Glomerular endothelial cell (primary cell): ENCODE measurements at places on chromosomes 16 and 17. TPM values are rescaled to one million over a fixed set of nuclear protein-coding genes. Genes with fewer than 3 reads are reported as not detected.

SGCA gene
- total RNA-seq, result not detected in 2 replicates

CASKIN1 gene
- total RNA-seq, result 0.10 and 0.18 TPM in 2 replicates

ADAD2 gene
- 0.06 TPM in 1 of 2 replicates, not detected in the other for total RNA-seq

C17orf67 gene
- 1.2 and 4.4 TPM in 2 replicates for total RNA-seq

GP1BA gene
- total RNA-seq, result not detected in 2 replicates

SPHK1 gene
- total RNA-seq, result 121 and 125 TPM in 2 replicates

MYH13 gene
- not detected in 2 replicates for total RNA-seq

NKD1 gene
- total RNA-seq, result under 0.01 TPM in 1 of 2 replicates, not detected in the other

COASY gene
- total RNA-seq, result 30.3 and 30.8 TPM in 2 replicates

SOCS7 gene
- total RNA-seq, result 4.7 and 13.2 TPM in 2 replicates

RNF227 gene
- 0.64 and 1.2 TPM in 2 replicates for total RNA-seq

MARVELD3 gene
- total RNA-seq, result 0.12 TPM in 1 of 2 replicates, not detected in the other

HOXB3 gene
- total RNA-seq, result 17.7 and 48.0 TPM in 2 replicates

SPATA32 gene
- total RNA-seq, result not detected in 2 replicates

PDILT gene
- not detected in 2 replicates for total RNA-seq

SDR42E2 gene
- total RNA-seq, result not detected in 2 replicates

RND2 gene
- total RNA-seq, result 0.18 and 0.29 TPM in 2 replicates

TMEM231 gene
- total RNA-seq, result 5.6 and 14.3 TPM in 2 replicates

ZSCAN10 gene
- not detected in 2 replicates for total RNA-seq

MEAK7 gene
- 27.4 and 32.6 TPM in 2 replicates for total RNA-seq

SULT1A4 gene
- total RNA-seq, result 2.9 and 5.5 TPM in 2 replicates

TP53TG3C gene
- total RNA-seq, result not detected in 2 replicates

UBALD1 gene
- 9.9 and 19.7 TPM in 2 replicates for total RNA-seq

MAPK8IP3 gene
- total RNA-seq, result 47.0 and 75.6 TPM in 2 replicates

THOC6 gene
- total RNA-seq, result 20.7 and 28.9 TPM in 2 replicates

MPV17L gene
- total RNA-seq, result 0.53 and 2.6 TPM in 2 replicates

CHAD gene
- not detected in 2 replicates for total RNA-seq

PRSS21 gene
- not detected in 2 replicates for total RNA-seq

SLC16A6 gene
- total RNA-seq, result 1.2 and 2.8 TPM in 2 replicates

DOC2A gene
- 0.06 and 0.10 TPM in 2 replicates for total RNA-seq

CAPNS2 gene
- 0.82 TPM in 1 of 2 replicates, not detected in the other for total RNA-seq

HCRT gene
- total RNA-seq, result not detected in 2 replicates

MT4 gene
- total RNA-seq, result not detected in 2 replicates

SP6 gene
- total RNA-seq, result 0.48 and 1.6 TPM in 2 replicates

CACNA1H gene
- total RNA-seq, result 0.15 and 1.3 TPM in 2 replicates

CCL8 gene
- 3.6 TPM in 1 of 2 replicates, not detected in the other for total RNA-seq
